ENCODE measurements at places on chromosomes 7 and 10. TPM values are rescaled to one million over a fixed set of nuclear protein-coding genes. Genes with fewer than 3 reads are reported as not detected.

DNA sequence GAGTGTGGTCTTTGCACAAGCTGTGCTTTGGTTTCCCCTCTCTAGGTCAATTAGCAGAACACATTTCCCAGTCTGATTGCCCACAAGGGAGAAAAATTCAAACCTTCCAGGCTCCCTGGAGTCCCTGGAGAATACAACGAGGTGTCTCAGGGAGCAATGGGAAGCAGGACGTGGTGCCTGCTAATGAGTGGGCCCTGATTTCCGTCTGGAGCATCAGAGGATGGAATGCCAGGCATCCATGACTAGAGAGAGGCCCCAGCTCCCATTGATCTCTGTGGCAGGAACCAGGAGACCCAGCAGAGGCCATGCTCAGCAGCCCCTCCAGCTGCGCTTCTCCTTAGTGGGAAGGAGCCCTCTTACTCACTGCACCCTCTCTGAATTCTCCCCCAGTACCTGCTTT, 33.2 kb upstream of the TLX1 start:
- DNase-seq: no peak
- H3K4me1 ChIP-seq: peaks cover 2% of the 10 kb centered on the region
- H3K27me3 ChIP-seq: peaks cover 94% of the 10 kb centered on the region
- no peak overlapping the region for H3K4me3 ChIP-seq
- H3K36me3 ChIP-seq: no peaks in the 10 kb centered on the region
- no peak overlapping the region for H3K27ac ChIP-seq

GRCh38 chr10:15540727-15541126, 169.6 kb upstream of the FAM171A1 start:
- DNase-seq: no peak
- no peak overlapping the region for H3K4me3 ChIP-seq
- no peak overlapping the region for H3K27ac ChIP-seq
- no peaks in the 10 kb centered on the region for H3K4me1 ChIP-seq
- no peaks in the 10 kb centered on the region for H3K27me3 ChIP-seq
- no peaks in the 10 kb centered on the region for H3K36me3 ChIP-seq

GRCh38 chr10:17882557-17882956, 69.2 kb upstream of the SLC39A12 start:
- H3K4me1 ChIP-seq: no peaks in the 10 kb centered on the region
- H3K36me3 ChIP-seq: no peaks in the 10 kb centered on the region
- H3K4me3 ChIP-seq: no peak overlapping the region
- no peak for DNase-seq

DNA sequence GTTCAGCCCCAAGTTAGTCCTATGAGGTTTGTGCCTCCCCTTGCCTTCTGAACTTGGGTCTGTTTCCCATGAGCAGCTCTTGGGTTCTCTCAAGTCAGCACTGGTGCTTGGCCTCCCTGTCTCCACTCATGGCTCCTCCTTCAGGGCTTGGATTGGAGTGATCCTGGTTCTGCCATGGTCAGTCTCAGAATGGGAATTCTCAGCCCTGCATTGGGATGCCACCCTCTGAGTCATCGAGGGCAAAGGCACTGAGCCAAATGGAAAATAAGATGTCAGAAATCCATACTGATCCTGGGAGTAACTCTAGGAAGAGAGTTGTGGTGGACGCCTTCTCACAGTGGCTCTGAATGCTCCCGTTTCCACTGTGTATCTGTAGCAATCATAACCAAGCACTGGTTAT, 233.4 kb upstream of the HABP2 start:
- no peaks in the 10 kb centered on the region for H3K4me1 ChIP-seq
- no peak overlapping the region for H3K27ac ChIP-seq
- no peak for DNase-seq
- no peaks in the 10 kb centered on the region for H3K36me3 ChIP-seq

DNA sequence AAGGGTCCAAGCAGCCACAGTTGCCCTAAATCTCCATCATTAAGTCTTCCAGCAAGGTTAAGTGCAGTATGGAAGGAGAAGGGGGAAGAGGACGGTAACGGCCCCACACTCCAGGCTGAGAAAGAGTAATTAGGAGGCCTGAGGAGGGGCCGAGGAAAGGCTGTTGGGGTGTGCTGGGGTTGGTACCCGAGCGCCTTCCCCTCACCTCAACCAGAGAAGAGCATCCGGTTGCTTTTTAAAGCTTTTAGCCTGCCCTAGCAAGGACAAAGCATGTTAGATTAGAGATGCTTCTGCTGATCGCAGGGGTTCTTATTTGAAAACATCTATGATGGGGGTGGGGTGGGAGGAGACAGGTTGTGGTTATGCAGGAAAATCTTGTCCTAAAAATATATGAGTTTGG, 9.0 kb upstream of the ZSCAN21 start:
- no peak overlapping the region for H3K4me3 ChIP-seq
- peaks cover 20% of the 10 kb centered on the region for H3K36me3 ChIP-seq
- H3K27ac ChIP-seq: no peak overlapping the region
- DNase-seq: no peak
- H3K27me3 ChIP-seq: no peaks in the 10 kb centered on the region

DNA sequence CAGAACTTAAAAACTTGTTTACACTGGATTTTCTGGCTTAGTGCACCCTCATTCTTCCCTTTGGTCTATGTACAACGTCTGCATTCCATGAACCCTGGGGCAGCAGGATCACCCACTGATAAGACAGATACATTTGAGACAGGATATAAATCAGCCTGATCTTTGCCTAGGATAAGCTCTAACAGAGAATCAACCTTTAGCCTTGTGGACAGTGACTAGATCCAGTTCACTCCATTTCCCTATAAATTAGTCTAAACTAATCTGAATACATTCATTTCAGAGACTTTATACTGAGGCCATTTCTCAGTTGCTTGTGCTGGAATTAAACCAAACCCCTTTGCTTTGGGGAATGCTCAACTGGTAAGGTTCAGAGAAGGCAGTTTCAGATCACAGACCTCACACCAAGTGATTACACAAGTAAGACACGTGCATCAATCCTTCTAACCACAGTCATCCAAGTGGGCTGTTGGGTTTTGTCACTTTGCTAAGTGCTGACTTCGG, 639.8 kb upstream of the FZD8 start:
- no peak overlapping the region for H3K4me3 ChIP-seq
- no peaks in the 10 kb centered on the region for H3K36me3 ChIP-seq
- DNase-seq: peak; percentile 46
- H3K4me1 ChIP-seq: no peaks in the 10 kb centered on the region

DNA sequence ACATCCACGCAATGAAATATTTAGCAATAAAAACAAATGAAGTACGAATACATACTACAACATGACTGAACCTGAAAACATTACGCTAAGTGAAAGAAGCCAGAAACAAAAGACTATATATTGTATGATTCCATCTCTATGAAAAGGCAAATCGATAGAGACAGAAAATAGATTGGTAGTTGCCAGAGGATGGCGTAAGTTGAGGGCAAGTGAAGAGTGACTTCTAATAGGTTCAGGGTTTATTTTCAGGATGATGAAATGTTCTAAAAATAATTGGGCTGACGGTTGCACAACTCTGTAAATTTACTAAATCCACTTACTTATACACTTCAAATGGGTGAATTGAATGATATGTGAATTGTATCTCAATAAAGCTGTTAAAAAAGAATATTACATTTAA, 39.5 kb upstream of the TECTB start:
- no peak overlapping the region for H3K27ac ChIP-seq
- no peak for DNase-seq
- H3K36me3 ChIP-seq: no peaks in the 10 kb centered on the region
- no peaks in the 10 kb centered on the region for H3K4me1 ChIP-seq

- H3K27ac ChIP-seq: no peak overlapping the region
- no peaks in the 10 kb centered on the region for H3K36me3 ChIP-seq
- no peak for DNase-seq
- no peak overlapping the region for H3K4me3 ChIP-seq
- H3K27me3 ChIP-seq: no peaks in the 10 kb centered on the region
Observed at GRCh38 chr10:4057021-4057420, 272.0 kb upstream of the KLF6 start.

DNA sequence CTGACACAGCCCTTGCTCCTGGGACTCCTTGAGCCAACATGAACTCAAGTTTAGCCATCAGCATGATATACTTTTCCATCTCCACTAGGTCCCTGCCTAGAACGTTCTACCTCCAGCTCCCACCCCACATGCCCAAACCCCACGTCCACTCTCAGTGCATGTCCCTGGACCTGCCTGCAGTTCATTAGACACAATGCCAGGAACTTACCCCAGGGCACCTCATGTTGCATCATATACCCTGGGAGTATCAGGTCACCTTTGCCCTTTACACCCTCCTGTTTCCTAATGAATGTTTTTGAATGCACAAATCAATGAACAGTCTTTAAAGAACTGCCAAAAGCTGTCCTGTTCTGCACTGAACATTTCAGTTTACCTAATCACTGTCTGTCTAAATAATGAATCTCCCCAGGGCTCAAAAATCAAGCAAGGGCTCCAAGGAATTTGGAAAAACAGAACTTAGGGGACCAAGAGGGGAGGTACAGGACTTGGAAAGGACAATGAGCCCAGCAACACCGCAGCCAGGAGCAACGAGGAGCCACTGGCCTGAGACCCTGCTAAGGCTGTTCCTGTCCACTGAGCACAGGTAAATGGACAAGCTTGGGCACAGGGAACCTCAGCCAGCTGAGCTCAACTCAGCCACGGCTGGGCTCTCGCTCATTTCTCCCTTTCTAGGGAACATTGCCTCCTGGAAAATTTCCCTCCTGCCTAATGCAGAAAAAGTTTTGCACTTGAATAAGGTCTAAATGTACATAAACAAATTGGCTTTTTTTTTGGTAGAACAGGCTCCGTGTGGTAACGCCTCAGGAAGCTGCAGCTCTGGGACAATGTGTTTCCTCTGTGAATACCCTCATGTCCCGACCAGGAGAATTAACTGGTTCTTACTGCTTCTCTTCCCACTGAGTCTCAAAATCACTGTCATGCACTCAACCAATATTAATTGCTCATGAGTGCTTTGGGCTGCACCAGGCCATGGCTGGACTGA, 7.4 kb downstream of the MAT1A start:
- H3K4me1 ChIP-seq: no peaks in the 10 kb centered on the region
- no peak overlapping the region for H3K27ac ChIP-seq
- DNase-seq: no peak
- H3K4me3 ChIP-seq: no peak overlapping the region
- no peaks in the 10 kb centered on the region for H3K36me3 ChIP-seq
- H3K27me3 ChIP-seq: no peaks in the 10 kb centered on the region

GRCh38 chr7:34155220-34155908, 250.0 kb downstream of the BMPER start:
- no peak overlapping the region for H3K4me3 ChIP-seq
- H3K27me3 ChIP-seq: no peaks in the 10 kb centered on the region
- DNase-seq: peak; percentile 23
- H3K4me1 ChIP-seq: no peaks in the 10 kb centered on the region
- no peaks in the 10 kb centered on the region for H3K36me3 ChIP-seq
- peak overlapping the region; percentile 55 for H3K27ac ChIP-seq

- no peaks in the 10 kb centered on the region for H3K4me1 ChIP-seq
- no peak for DNase-seq
- no peak overlapping the region for H3K4me3 ChIP-seq
- H3K27me3 ChIP-seq: no peaks in the 10 kb centered on the region
- no peaks in the 10 kb centered on the region for H3K36me3 ChIP-seq
Observed at GRCh38 chr7:116661865-116662264, 10.1 kb upstream of the MET start.

DNA sequence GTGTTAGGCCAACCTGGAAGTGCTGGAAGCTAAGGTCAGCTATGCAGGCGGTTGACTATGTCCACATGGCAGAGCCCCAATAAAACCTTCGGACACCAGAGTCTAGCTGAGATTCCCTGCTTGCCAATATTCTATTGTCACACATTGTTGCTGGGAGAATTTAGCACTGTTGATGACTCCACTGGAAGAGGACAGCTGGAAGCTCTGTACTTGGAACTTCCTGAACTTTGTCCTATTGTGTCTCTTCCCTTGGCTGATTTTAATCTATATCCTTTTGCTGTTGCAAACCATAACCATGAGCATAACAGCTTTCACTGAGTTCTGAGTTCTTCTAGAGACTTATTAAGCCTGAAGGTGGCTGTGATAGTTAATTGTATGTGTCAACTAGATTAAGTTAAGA, 12.0 kb downstream of the XRCC2 start:
- DNase-seq: peak; percentile 9
- H3K4me1 ChIP-seq: peaks cover 6% of the 10 kb centered on the region
- no peaks in the 10 kb centered on the region for H3K36me3 ChIP-seq
- no peak overlapping the region for H3K27ac ChIP-seq
- no peak overlapping the region for H3K4me3 ChIP-seq
- no peaks in the 10 kb centered on the region for H3K27me3 ChIP-seq

GRCh38 chr7:94609561-94609960, 46.4 kb downstream of the SGCE start:
- H3K4me1 ChIP-seq: no peaks in the 10 kb centered on the region
- no peaks in the 10 kb centered on the region for H3K27me3 ChIP-seq
- H3K27ac ChIP-seq: no peak overlapping the region
- no peak for DNase-seq

DNA sequence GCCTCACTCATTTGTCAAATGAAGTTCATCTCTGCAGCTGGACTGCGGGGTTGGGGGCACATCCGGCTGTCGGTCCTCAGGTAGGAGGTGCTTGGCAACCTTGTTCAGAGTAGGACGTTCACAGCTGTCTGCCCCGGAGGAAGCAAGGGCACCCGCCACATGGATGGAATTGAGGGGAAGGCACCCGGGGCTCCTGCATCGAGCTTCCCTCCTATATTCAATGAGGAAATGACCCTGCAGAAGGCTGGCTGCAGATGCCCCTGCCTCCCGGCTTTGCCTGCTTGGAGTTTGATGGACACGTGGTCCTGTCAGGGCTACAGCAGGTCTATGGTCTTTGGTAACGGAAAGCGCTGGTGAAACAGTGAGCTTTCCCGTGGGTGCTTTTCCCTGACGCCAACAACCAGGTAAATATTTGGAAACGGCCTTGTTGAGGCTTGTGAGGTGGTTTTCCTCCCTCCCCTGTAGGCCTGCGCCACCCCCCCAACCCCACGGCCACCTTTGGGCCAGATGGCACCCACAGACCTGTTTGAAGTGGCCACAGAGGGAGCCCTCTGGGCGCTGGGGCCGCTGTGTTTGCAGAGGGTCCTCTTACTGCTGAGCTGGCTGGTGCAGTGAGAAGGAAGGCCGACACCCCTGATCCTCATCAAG, 32.9 kb downstream of the HTRA1 start:
- no peaks in the 10 kb centered on the region for H3K27me3 ChIP-seq
- H3K27ac ChIP-seq: no peak overlapping the region
- H3K4me1 ChIP-seq: peaks cover 19% of the 10 kb centered on the region
- no peak for DNase-seq

The STRIP2 gene
- not detected for total RNA-seq

The PTPRN2 gene
- 57.8 TPM for total RNA-seq

The FRAT1 gene
- total RNA-seq: 1.8 TPM

The SEMA3A gene
- total RNA-seq: 4.1 TPM

The PLAU gene
- total RNA-seq: 16.1 TPM

The AKR1B15 gene
- total RNA-seq: not detected

The C10orf105 gene
- total RNA-seq: not detected

The COL13A1 gene
- total RNA-seq: 9.9 TPM

The TMEM120A gene
- 75.3 TPM for total RNA-seq

The CYP3A5 gene
- total RNA-seq: 423 TPM

The AGMO gene
- total RNA-seq: not detected

The NKX6-2 gene
- total RNA-seq: 75.8 TPM

The SHH gene
- 0.58 TPM for total RNA-seq

The FAM237B gene
- not detected for total RNA-seq

The GRM3 gene
- not detected for total RNA-seq

Data from stomach (tissue), 19 donors.